Effector CD4-positive, alpha-beta T cell (primary cell): ENCODE measurements at places on chromosomes 12 and 14.

DNA sequence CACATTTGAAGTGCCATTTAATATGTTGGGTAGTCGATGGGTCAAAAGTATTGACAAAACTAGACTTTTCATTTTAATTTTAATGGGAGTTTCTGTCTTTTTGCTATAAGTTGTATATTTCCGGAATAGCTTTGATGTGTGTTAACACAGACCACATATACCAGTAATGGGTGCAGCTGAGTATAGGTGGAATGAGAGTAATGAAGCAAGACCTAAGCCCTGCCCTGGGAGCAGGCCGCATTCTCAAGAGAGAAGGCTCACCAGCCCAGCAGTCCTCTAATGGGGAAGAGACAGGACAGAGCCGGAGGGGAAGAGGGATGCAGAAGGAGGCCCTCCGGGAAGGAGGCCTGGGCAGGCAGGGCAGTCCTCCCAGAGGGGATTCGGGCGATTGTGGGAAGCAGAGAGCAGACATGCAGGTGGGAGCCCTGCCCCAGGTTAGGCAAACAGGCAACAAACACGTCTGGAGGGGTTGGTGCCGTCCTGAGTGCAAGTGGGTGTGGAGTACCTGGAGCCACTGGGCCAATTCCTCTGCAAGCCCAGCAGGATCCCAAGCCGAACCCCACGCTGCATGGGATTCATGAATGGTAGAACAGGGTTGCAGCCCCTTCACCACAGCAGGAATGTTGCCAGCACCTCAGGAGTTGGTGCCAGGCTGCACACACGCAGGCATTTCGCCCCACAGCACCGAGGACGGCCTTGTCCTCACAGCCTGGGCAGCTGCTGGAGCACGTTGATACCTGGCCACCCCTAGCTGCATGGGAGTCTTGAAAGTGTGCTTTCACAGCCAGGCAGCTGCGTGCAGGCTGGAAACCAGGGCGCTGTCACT lies 7.8 kb downstream of the CKB start:
- no peak for DNase-seq

DNA sequence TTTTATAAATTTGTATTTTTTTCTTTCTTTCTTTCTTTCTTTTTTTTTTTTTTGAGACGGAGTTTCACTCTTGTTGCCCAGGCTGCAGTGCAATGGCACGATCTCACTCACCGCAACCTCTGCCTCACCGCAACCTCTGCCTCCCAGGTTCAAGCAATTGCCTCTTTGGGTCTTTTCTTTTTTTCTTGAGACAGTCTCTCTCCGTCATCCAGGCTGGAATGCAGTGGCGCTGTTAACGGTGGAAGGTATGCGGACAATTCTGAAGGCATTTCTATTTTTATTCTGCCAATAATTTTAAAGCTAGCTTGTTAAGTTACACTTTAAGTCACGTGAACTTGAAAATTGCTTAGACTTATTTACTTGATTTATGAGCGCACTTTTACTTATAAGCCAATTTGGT lies 8.8 kb upstream of the PHC1 start:
- no peak for DNase-seq

- no peak for DNase-seq
These were observed 22.6 kb downstream of the ACADS start for GRCh38 chr12:120748242-120748641.

DNA sequence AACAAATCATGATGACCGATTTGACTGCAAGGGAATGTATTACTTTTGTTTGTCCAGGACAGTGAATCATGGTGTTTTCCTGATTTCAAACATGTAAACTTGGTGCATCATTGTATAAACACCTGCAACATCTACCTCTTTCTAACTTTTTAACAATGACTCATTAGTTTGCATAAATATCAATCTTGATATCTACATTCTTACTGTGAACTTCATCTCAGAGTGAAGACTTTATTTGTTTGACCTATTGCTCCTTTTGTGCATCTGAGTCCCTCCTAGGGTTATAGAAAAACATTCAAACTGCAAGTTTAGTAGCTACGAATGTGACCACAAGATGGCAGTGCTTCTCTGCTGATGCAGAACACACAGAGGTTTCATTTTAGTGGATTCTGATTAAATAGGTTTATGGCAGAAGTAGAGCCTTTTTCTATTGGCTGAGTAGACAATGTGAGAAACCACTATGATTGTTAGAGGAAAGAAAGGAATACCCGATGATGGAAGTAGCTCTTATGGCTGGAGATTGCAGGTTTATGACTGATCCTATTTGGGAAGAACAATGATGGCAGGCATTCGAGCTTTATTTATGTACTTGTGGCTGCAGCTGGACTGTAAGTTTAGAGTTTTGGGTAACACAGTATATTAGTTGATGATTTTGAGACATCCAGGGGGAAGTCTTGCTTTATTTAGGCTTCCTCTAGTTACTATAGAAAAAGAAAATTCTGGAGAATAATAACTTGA lies 244.2 kb upstream of the OR4E1 start:
- DNase-seq: peak; percentile 55

GRCh38 chr12:89162589-89163261 lies 189.6 kb downstream of the DUSP6 start:
- DNase-seq: no peak
